NCI-H1105 (cell line): ENCODE measurements at places on chromosomes 5 and 9.
A peak's percentile ranks its signal among the peaks of the same experiment; 100 is the strongest.

GRCh38 chr9:130531670-130532069 lies 47.7 kb upstream of the FUBP3 start:
- no peak for DNase-seq

DNA sequence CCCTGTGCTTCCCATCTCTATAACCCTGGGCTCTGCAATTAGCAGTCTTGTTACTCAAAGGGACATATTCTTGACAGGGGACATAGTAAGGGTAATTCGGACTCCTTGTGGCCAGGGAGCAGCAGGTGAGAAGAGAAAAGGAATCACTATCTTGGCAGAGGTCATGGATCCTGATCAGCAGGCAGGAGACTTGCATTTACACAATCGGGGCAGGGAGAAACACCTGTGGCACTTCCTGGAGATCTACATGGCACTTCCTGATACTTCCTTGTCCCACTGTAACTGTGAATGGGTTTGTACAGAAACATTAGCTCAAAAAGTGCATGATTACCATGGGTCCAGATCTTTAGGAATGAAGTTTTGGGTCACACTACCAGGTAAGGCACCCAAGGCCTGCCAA lies 29.2 kb downstream of the DEPDC1B start:
- DNase-seq: no peak

DNA sequence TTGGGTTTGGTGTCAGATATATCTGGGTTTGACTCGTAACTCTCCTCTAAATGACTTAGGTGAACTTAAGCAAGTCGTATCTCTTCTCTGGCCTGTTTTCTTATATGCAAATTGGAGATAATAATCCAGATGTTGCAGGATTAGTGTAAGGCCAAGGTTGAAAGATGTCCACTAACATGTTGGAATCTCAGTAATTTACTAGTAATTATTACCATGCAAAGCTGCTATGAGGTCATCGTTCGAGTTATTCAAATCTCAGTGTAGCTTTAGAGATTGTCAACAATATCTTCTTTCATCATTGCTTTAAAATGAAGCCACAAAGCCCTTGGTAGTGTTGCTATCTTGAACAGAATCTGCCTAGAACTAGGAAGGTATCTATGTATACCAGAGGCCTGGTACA lies 437.7 kb upstream of the KLF4 start:
- DNase-seq: no peak

- DNase-seq: no peak
Observed at GRCh38 chr5:175689147-175689991, 31.5 kb downstream of the HRH2 start.

GRCh38 chr5:174328631-174329299 lies 283.3 kb downstream of the NSG2 start:
- DNase-seq: no peak

- no peak for DNase-seq
Observed at GRCh38 chr9:129400001-129400970, 220.6 kb downstream of the C9orf50 start.

DNA sequence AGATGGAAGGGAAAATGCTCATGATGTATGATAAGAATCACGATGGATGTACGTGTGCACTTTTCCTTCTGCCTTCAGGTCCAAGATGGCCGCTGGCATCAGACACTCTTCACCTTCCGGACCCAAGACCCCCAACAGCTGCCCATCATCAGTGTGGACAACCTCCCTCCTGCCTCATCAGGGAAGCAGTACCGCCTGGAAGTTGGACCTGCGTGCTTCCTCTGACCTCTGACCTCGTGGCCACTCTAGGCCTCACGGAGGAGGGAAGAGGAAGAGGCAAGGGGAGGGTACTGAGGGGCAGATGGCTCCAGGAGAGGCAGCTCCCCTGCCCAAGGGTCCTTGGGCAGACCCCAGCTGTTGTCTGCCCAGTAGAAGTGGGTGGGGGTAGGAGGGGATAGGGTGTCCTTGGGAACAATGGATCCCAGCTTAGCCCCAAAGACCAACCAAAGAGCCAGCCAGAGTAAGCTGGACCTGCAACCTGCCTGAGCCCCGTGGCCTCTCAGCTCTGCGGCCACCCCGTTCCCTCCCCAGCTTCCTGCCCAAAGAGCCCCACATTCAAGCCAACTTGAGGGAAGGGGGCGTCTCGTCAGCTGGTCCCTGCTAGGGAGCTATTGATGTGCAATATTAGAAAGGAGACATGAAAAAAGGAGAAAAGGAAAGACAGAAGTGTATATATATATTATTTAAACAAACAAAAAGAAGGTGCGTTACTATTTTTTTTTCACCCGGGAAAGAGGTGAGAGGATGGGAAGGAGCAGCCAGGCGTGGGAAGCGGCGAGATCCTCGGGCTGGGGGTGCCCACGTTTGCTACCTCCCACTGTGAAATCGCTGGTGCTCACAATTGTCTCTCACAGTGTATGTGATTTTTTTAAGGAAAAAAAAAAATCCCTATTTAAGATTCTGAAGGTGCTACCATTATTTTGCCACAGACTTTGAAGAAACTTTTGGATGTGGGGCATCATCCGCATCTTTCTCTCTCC lies 12.1 kb upstream of the ORM1 start:
- no peak for DNase-seq

- DNase-seq: peak; percentile 17
Observed at GRCh38 chr5:170638454-170639220, 134.8 kb downstream of the KCNIP1 start.

DNA sequence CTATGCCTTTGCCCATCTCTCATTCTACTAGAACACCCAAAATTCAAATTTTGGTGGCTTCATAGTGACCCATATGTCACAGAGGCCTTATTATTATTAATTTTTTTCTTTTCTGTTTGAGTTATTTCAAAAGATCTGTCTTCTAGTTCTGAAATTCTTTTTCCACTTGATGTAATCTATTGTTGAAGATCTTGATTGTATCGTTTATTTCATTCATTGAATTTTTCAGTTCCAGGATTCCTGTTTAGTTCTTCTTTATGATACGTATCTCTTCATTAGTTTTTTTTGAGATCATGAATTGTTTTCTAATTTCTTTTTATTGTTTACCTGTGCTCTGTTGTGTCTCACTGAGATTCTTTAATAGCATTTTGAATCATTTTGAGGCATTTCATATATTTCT lies 24.6 kb upstream of the APBA1 start:
- DNase-seq: no peak

GRCh38 chr9:34654323-34655051 lies 2.5 kb downstream of the IL11RA start:
- peak; percentile 61 for DNase-seq
